GM23248 (cell line): ENCODE measurements at places on chromosomes 5 and 9.
A peak's percentile ranks its signal among the peaks of the same experiment; 100 is the strongest.

GRCh38 chr5:91182763-91183162 lies 200.4 kb downstream of the ARRDC3 start:
- peak; percentile 75 for DNase-seq

DNA sequence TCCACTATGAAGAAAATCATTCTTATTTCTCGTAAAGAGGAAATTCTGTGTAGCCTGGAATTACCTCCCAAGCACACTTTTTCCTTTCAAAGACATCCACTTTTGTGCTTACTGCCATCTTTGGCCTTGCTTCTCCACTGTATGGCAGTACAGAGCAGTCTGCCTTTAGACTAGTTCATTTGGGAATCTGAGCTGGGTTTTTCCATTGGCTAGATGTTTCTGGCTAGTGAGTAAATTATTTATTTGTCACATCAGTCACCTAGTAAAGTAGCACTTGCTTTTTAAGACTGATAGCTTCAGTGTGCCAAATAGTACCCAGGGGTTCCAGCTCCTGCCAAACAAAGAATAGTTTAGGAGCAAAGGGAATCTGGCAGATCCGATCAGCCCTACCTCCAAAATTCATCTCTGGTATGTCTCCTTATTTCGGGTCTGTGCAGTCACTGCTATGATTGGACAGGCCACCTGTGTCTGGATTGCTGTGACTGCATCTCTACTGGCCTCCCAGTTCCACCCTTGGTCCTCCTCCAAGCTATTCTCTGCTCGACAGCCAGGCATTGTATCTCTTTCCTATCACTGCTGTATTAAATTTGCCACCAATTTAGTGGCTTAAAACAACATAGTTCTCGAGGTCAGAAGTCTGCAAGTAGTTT lies 97.6 kb downstream of the NUDT12 start:
- no peak for DNase-seq

DNA sequence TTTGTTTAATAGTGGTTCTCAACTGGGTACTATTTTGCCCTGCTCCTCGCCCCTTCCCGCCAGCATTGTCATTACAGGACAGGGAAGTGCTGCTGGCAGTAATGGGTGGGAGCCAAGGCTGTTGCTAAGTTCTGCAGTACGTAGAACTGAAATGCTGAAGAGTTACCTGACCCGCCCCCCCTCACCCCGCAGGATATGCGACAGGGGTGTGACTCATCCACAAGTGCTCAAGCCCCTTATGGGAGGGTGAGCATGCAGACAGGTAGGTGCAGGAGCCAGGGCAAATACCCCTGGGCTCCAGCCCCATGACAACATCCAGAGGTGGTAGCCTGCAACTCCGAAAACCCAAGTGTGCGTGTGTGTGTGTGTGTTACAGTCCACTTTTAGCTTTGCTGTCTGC lies 35.7 kb downstream of the LRRC70 start:
- no peak for DNase-seq

GRCh38 chr5:163578652-163579051 lies 73.2 kb downstream of the MAT2B start:
- no peak for DNase-seq

GRCh38 chr9:35277628-35278359 lies 116.0 kb downstream of the UNC13B start:
- peak; percentile 92 for DNase-seq

DNA sequence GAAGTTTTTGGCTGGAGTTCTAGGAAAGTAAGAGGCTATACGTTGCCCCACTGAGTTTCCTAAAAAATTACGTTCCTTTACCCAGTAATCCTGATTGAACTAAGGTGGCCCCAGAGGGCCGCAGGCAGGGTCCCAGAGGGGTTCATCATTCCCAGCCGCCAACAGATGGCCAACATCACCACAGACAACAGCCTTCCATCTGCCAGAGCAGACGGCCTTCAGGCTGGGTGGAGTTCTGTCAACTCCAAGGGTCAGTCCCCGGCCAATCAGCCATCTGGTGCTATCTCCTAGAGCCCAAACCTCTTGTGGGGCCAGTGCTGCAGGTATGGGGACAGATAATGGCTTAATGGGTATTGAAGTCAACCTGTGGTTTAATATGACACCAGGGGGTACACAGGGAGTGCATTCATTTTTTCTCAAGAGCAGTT lies 30.4 kb downstream of the TBC1D2 start:
- DNase-seq: no peak

DNA sequence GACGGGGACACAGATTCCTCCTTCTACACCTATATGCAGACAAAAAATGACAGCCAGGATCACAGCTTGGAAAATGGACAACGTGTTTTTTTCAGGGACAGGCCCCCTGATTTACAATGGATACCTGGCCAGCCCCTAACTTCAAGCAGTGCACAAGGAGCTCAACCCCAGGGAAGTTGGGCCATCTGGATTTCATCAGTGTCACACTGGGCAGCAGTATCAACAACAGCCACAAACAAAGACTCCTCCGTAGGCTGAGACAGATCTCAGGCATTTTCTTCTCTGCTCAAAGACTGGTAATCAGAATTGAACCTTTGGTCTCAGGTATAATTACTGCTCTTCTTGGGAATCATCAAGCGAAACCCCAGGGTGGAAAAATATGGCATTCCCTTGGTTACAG lies 374.0 kb downstream of the ZNF608 start:
- no peak for DNase-seq

GRCh38 chr9:14004110-14004509 lies 309.8 kb downstream of the NFIB start:
- no peak for DNase-seq

GRCh38 chr5:129049126-129049799 lies 45.3 kb upstream of the ISOC1 start:
- no peak for DNase-seq

DNA sequence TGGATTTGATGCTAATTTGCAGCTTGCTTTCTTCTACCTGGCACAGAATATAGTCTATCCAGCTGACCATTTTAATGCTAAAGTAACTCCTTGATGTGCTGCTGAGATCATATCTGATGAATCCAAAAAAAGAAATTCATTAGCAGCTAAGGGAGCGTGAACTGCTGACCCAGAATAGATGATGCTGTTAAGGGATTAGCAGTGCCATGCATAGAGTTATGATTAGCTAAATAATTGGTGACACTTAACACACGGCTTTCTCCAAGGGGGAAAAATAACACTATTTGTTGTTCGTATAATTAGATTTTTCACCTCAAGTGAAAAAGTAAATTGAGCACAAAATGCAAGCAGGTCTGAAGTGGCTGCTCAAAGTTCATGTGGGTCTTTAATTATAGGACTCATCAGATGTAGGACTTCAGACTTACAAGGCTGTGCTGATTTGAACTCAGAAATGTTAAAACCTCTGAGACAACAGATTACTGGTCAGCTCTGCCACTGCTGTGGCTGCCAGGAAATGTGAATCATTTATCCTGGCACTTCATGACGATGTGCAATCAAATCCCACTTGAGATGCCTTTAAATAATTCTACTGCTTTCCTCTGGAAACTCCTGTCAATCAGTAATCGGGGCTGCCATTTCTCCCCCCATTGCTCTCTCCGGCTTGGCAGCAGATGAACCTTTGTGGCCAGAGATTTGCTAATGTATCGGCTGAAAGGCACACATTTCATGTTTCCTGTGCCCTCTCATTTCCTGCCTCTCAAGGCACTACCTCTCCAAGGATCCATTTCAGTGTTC lies 291.6 kb upstream of the C9orf72 start:
- DNase-seq: peak; percentile 46

GRCh38 chr5:135034236-135034962 lies 371 bp upstream of the PITX1 start:
- DNase-seq: peak; percentile 44

DNA sequence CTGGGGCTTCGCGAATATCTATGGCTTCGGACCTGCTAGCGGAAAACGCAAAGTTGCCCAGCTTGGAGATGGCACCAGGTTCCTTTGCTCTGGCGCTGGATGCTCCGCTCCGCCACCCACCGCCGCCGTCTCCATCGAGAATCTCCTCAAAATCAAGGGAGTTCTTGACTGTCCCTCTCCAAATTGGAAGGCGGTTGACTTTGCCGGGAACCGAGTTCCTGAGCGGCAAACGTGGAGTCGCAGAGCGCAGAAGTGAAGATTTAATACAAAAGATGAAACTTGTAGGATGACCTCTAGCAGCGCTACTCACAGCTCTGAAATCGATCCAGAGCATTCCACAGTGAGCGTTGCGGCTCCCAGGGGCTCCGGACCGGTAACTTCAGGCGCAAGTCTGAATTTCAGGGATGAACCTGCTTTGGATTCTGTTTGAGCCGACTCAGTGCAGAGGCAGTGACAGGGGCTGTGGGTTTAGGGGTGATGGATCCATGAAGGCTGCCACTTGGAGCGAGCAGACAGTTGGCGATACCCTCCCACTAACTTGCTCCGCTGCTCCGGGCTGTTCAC lies 1641.5 kb upstream of the C9orf72 start:
- DNase-seq: no peak

GRCh38 chr9:119951090-119951489 lies 581.9 kb upstream of the BRINP1 start:
- DNase-seq: peak; percentile 84

DNA sequence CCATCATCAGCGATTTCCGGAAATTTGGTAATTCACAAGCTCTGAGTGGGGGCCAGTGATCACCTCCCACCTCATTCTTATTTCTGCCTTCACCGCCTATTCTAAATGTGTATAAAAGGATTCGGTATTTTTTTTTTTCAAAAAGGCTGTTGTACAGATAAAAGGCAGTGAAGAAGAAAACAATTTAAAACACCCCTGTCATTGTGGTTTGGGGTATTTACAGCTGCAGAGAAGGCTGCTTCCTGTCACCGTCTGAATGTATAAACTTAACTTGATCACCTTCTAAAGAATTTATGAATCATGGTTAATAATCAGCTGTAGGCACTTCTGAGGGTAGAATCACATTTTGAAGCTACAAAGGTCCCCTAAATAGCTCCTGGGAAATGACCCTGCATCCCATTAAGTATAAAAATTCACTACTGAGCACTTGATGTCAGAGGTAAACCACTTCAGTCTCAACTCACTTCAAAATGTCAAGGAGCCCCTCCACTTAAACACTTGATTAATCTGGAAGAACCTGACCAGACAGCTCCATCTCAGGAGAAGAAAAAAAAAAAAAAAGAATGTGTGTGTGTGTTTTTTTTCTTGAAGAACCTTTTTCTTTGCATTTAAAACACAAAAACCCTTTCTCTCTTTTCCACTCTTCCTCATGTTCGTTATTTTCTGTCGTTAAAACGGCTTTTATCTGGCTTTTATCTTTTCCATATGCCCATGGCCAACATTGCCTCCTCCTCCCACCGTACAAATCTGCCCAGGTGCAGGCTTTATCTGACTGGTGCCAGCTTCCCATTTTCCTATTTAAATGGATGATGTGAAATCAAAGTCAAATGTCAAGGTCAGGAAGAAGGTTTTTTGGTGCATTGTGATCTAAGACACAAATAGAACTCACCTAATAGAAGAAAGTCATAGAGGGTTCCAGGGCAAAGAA lies 291.2 kb downstream of the IRX1 start:
- no peak for DNase-seq

DNA sequence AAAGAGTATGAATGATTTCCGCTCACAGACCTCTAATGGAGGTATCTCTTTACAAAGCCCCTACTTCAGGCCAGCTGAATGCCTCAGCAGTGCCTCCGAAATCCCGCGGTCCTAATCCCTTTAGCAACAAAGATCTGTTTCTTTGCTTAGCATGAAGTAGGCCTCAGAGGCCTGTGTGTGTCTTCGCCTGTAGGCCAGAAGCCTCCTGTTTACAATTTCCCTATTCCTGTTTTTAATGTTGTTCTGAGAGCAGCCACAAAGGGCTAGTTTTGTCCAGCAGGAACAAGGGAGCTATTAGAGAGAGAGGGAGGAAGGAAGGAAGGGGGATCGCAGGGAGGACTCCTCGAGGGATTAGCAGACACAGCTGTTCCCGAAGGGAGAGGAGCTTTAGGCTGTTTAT lies 166.4 kb upstream of the SPRY4 start:
- no peak for DNase-seq

GRCh38 chr9:346111-346571 lies 131.5 kb downstream of the DOCK8 start:
- no peak for DNase-seq

DNA sequence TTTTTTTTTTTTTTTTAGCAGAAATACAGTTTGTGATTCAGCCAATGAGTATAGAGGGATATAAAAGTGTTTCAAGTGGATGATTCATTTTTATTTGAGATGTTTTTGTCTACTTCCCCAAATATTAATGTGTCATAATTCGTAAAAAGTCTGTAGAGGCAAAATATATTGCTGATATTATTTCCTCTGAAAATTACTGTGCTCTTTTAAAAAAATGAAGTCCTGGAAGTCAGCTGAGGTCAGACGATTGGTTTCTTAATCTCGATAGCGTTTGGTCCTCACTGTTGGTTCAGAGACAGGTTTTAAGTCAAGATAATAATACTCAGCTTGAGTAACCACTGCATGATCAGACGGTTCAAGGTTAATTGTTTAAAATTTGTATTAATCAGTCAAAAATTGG lies 19.5 kb downstream of the IL9 start:
- DNase-seq: no peak

DNA sequence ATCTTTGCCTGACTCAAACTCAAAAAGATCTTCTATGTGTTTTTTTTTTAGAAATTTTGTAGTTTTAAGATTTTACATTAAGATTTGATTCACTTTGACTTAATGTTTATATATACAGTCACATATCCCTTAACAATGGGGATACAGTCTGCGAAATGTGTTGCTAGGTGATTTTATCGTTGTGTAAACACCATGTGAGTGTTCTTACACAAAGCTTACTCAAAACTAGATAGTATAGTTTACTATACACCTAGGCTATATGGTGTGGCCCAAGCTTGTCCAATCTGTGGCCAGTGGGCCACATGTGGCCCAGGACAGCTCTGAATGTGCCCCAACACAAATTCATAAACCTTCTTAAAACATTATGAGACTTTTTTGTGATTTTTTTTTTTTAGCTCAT lies 131.9 kb downstream of the CWC27 start:
- DNase-seq: no peak

GRCh38 chr5:126516133-126516532 lies 78.9 kb downstream of the ALDH7A1 start:
- peak; percentile 68 for DNase-seq

DNA sequence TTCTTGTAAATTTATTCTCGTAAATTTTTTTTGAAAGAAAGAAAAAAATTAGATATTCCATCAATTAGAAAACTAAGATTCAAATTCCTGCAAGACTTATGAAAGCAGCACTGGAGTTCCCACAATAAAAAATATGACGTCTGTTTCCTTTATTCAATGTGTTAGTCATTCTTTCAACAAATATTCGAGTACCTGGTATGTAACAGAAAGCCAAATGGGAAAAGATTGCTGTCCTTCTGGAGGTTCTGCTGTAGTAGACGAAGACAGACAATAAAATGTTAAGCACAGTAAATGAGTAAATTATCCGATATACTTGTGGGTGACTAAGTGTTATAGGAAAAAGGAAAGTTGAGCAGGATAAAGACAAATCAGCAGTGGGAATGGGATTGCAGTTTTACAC lies 92.2 kb downstream of the ADAMTSL1 start:
- DNase-seq: peak; percentile 78
